ENCODE measurements at places on chromosomes 5 and 9. TPM values are rescaled to one million over a fixed set of nuclear protein-coding genes. Genes with fewer than 3 reads are reported as not detected.

The LCN15 gene
- not detected for total RNA-seq

The TMOD1 gene
- 178 TPM for total RNA-seq

DNA sequence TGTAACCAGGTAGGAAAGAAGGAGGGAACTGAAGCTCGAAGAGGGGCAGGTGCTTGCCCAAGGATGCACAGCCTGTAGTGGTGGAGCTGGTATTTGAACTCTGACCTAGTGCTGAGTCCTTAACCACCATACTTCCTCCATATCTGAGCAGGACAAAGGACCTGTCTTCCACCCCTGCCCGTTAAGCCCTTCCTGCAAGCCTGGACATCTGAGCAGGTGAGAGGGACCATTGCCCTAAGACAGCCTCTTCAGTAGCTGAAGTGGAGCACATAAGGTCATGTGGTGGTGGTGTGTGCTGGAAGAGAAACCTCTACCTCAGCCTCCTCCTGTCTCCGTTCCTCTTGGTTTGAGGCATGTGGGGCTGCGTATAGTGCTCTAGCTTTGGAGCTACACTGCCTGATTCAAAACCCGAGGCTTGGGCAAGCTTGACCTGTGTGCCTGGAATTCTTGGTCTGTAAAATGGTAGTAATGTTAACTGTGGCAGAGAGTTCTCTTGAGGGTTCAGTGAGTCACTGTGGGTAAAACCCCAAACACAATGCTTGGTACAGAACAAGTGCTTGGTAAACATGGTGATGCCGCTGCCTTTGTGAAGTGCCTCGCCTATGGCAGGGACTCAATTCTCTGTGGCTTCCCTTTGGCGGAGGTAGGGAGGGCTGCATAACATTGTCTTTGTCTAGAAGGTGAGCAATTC, 7.4 kb downstream of the GALNT10 start:
- DNase-seq = no peak
- no peaks in the 10 kb centered on the region for H3K27me3 ChIP-seq
- H3K4me1 ChIP-seq = peaks cover 18% of the 10 kb centered on the region
- no peaks in the 10 kb centered on the region for H3K36me3 ChIP-seq
- H3K4me3 ChIP-seq = no peak overlapping the region

GRCh38 chr9:131589993-131590392, 44.7 kb downstream of the PRRT1B start:
- no peak overlapping the region for H3K4me3 ChIP-seq
- H3K36me3 ChIP-seq = peaks cover 68% of the 10 kb centered on the region
- no peak overlapping the region for H3K27ac ChIP-seq
- H3K4me1 ChIP-seq = peaks cover 24% of the 10 kb centered on the region
- DNase-seq = peak; percentile 45

DNA sequence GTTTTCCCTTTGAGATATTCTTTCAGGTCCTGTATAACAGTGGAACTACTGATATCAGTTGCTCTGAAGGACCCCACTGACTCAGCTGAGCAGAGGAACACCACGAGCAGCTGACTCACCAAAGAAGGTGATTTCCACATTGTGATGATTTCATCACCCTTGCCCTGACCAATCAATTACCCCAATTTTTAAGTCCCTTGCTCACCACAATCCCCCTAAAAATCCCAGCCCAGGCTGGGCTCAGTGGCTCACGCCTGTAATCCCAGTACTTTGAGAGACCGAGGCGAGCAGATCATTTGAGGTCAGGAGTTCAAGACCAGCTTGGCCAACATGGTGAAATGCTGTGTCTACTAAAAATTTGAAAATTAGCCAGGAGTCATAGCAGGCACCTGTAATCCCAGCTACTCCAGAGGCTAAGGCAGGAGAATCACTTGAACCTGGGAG, 125.3 kb upstream of the ABCA1 start:
- DNase-seq = peak; percentile 49
- no peak overlapping the region for H3K4me3 ChIP-seq

- DNase-seq = no peak
- no peak overlapping the region for H3K4me3 ChIP-seq
- H3K27ac ChIP-seq = no peak overlapping the region
- H3K4me1 ChIP-seq = peaks cover 3% of the 10 kb centered on the region
- H3K36me3 ChIP-seq = no peaks in the 10 kb centered on the region
- peaks cover 4% of the 10 kb centered on the region for H3K27me3 ChIP-seq
Measured at GRCh38 chr5:72180925-72181324, 73.7 kb downstream of the MAP1B start.

DNA sequence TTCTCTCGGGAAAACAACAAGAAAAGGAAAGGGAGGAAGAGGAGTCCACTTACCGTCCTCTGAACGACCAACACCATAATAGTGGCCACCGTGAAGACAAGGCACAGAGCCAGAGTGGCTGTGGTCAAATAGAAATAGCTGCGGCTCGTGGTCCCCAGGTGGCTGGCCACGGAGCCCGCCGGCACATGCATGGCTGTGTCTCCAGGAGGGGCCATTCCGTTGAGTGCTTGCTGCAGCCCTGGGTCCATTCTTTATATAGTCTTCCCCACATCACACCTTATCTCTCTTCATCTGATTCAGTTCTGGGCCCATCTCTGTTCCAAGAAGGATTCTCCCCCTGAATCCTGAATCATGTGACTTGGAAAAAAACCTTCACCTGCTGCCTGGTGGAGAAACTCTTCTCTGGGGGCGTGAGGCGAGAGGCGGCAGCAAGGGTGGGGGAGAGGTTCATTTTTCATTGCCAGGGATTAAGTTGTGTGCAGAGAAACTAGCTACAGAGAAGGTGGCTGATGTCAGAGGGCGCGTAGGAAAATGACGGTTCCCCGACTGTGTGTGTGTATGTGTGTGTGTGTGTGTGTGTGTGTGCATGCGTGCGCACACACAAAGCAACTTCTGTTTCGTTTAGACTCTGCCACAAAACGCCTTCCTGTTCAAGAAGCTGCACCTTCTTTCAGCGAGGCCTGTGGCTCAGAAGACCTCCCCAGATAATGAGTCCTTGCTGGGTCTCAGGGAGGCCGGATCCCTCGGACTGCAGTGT, at the start of gene TNFSF8:
TSS of gene TNFSF8 (minus strand) at position 536 of the 757 bp plus-strand sequence. CDS start at position 248, 288 bp downstream.
- H3K4me1 ChIP-seq = no peaks in the 10 kb centered on the region
- H3K4me3 ChIP-seq = peak within 1 kb of the TSS; percentile 39
- H3K27ac ChIP-seq = no peak within 1 kb of the TSS
- DNase-seq = peak; percentile 17
- H3K36me3 ChIP-seq = no peaks in the 10 kb centered on the region
- H3K27me3 ChIP-seq = no peaks in the 10 kb centered on the region

- DNase-seq = no peak
- H3K36me3 ChIP-seq = no peaks in the 10 kb centered on the region
- no peaks in the 10 kb centered on the region for H3K4me1 ChIP-seq
Measured at GRCh38 chr5:80291761-80292160, 28.0 kb upstream of the SPZ1 start.

DNA sequence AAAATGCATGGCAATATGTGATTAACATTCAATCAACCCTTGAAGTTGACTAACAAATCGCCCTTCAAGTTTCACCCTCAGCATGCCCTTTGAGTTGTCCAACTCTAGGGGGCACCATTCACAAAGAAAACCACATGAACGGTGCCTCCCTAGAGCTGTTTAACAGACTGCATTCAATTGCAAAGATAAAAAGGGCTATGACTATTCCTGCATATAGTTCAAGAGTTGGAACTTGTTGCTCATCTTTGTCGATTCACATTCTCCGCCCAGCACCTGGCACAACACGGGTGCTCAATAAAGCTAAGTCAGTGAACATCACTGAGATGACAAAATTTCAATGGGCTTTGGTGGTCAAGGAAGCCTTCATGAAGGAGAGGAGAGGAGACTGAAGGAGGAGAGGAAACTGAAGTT, 69.6 kb upstream of the SLC30A5 start:
- H3K27ac ChIP-seq = no peak overlapping the region
- no peaks in the 10 kb centered on the region for H3K36me3 ChIP-seq
- H3K27me3 ChIP-seq = no peaks in the 10 kb centered on the region
- no peak overlapping the region for H3K4me3 ChIP-seq
- no peak for DNase-seq

DNA sequence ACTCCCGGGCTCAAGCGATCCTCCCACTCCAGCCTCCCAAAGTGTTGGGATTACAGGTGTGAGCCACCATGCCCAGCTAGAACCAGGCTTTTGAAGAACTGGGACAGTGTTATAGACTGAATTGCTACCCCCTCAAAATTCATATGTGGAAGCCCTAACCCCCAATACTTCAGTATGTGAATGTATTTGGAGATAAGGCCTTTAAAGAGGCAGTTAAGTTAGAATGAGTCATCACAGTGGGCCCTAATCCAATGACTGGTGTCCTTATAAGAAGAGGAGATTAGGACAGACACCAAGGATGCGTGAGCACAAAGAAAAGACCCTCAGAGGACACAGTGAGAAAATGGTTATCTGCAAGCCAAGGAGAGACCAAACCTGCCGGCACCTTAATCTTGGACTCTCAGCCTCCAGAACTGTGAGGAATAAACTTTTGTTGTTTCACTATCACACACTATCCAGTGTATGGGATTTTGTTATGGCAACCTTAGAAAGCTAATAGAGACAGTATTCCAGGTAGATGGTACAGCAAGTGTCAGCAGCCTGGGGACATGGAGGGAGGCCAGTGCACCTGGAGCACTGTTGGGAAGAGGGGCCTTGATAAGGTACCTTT, 31.4 kb upstream of the ERGIC1 start:
- no peaks in the 10 kb centered on the region for H3K36me3 ChIP-seq
- DNase-seq = no peak
- peaks cover 4% of the 10 kb centered on the region for H3K4me1 ChIP-seq
- no peak overlapping the region for H3K27ac ChIP-seq
- no peaks in the 10 kb centered on the region for H3K27me3 ChIP-seq
- no peak overlapping the region for H3K4me3 ChIP-seq

All from psoas muscle (tissue), 8 donors.